ENCODE measurements at places on chromosomes 2 and 18.

DNA sequence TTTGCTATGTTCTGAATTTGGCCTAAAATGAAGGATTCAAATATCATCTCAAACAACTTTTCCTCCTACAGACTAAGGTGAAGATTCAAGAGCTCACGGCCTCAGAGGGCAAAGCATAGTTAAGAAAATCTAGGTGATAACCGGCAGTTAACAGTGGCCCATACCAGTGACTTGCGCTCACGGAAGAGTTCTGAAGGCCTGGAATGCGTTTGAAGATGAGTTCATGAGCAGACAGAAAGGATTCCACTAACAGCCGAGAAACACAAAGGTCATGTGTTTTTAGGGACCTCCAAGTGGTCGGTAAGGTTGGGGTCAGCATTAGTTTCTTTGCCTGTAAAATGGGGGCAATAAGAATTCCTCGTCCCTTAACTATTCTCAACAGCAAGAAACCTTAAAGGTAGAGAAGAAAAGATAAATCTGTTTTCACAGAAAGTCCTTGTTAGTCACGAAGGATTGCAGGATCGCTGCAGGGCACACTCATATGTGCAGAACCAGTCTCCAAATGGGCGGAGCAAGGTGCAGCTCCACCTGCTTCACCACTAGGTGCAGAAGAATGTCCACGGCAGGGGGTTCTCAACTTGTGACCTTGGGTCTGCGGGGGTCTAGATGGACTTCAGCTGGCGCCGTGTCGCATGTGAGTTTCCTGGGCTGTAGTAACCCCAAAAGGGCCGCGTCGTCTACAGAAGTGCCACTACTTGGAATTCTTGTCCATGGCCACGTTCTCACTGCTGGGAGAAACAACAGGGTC is 708 bp upstream of the RPIA start:
- no peak for DNase-seq

DNA sequence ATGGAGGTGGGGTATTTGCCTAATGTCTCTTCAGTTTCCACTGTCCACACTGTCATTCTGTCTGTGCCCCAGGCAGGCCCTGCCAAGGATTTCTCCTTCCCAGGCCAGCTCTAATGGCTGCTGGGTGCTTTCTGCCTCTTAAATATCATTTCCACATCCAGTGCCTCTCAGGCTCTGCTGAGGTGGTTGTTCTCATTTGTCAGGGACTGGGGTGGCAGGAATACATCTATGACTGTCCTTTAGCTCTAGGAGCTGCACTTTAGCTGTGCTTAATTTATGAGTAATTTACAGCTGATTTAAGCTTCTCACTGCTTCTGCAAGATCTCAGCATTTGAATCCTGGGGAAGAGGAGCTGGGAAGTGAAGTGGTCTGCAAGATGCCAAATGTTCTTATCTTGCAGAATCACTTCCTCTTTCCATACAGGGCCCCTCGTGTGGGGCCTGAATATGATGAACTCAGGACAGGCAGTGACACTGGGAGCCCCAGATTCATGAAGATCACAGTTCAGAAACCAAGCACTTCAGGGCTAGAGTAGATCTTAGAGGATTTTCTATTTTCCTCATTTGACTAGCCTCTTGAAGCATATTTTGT is 150.2 kb downstream of the FSHR start:
- DNase-seq: peak; percentile 62

GRCh38 chr18:13943338-13943737 is 28.0 kb upstream of the MC2R start:
- no peak for DNase-seq

- DNase-seq: no peak
Observed at GRCh38 chr2:45964906-45965305, 313.4 kb downstream of the PRKCE start.

- no peak for DNase-seq
Observed at GRCh38 chr2:196315388-196316049, 144.1 kb upstream of the STK17B start.

DNA sequence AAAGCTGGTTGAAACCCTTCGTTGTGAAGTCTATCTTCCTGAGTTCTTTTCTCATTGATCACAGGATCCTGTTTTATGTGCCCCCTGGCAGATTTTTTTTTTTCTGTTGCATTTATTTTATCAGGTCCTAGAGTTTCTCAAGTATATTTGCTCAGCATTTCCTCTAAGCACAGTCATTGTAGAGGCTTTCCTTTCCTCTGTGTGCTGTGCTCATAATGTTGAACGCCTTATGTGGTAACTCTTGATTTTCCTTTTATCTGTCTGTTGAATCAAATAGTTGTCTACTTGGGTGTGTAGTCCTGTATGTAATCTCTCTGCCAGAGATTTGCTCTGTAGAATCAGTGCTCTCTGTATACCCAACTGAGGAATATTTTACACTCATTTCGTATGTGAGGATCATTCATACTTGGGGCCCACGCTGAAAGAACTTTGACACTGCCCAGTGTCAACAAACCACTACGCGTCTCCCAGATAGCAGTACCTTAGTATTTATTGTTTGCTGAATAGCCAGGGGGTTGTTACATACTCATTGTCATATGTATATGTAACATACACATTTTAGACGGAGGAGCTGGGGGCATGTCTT is 118.2 kb downstream of the CTNNA2 start:
- no peak for DNase-seq

- no peak for DNase-seq
Observed at GRCh38 chr2:217915706-217916105, 87.1 kb downstream of the TNS1 start.

GRCh38 chr18:11387880-11388279 is 221.5 kb upstream of the SLC35G4 start:
- DNase-seq: peak; percentile 25

GRCh38 chr2:205428811-205429210 is 253.5 kb upstream of the NRP2 start:
- no peak for DNase-seq

- no peak for DNase-seq
Observed at GRCh38 chr18:55114876-55115275, 155.6 kb upstream of the CCDC68 start.

DNA sequence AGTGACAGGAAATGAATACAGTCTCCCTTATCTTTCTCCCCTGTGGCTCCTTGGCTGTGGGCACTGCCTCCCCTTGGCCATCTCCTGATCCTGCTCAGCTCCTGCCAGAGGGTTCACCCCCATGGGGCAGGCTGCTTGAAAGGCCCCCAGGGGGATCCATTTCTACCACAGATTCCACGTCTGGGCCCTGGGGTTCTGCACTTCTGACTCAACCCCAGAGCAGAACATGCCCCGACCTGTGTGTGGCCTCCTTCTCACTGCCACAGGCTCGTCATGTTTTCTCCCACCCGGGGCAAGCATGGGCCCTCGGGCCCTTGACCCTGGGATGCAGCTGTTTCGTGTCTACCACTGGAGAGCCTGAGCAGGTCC is 122.2 kb downstream of the ACKR3 start:
- no peak for DNase-seq

DNA sequence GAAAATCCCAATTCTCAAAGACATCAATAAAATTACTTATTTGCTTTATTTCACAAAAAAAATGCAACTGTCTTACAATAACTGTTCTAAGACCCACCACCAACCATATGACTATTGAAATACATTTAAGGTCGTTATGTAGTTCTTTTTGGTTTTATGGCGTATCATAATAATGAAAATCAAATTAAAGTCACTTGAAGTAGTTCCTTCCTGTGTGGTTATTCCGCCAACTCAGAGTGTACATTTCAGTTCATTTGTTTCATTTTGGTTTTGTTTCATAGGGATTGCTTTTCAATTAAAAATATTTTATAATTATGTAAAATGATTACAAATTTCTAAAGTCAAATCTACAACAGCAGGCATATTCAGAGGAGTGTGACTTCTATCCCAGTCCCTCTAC is 45.9 kb upstream of the AAK1 start:
- DNase-seq: no peak

GRCh38 chr2:152284398-152284797 is 50.6 kb upstream of the FMNL2 start:
- DNase-seq: no peak

DNA sequence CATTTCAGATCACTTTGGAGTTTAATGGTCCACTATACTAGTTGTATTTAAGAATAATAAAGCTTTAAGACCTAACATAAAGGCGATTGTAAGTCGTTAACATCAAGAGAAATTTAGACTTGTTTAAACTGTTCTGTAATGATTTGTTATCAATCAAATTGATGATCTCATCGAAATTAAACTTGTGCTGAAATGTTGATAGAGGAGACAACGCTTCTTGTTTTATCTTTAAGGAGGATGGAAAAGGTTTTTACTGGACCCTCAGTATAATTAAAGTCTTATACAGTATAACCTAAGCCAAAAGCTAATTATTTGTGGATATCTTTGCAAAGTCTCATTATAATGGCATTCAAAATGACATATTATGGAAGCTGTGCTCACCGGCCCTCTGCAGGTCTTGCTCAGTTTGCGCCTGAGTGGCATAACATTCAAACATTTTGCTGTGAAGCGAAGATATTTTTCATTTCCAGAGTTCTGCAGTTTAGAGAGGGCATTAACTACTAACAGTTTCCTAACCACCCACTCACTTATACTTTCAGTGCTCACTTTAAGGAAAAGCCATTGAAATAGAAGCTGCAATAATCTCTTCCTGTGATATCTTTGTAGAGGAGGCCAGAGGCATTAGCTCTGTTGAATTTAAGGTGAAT is 1.4 kb upstream of the SERTAD2 start:
- no peak for DNase-seq

GRCh38 chr2:141137122-141137693 is 993.6 kb downstream of the LRP1B start:
- no peak for DNase-seq

- no peak for DNase-seq
Observed at GRCh38 chr2:72148837-72149555, 1.3 kb upstream of the CYP26B1 start.

DNA sequence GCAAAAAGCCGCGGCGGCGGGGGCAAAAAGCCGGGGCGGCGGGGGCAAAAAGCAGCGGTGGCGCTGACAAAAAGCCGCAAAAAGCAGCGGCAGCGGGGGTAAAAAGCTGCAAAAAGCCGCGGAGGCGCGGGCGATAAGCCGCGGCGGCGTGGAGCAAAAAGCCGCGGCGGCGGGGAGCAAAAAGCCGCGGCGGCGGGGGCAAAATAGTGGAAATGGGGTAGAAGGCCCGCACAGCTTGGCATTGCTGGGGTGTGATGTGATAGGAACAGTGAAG is 450.1 kb downstream of the ANKRD30B start:
- peak; percentile 7 for DNase-seq

DNA sequence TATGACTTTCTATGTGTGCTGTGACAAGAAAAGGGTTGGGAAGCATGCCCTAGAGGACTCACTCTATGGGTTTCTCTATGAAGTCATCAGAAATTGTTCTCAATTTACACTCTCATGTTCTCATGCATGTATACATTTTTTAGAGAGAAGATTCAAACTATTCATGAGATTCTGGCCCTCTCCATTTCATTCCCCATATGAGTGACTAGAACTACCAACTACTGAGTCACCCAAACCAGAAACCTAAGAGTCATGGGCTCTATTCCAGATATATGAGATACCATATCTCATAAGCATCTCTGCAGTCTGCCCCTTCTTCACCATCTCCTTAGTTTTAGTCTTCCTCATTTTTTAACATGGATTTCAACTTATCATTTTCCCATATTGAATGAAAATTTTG is 87.7 kb downstream of the EXOC6B start:
- no peak for DNase-seq

DNA sequence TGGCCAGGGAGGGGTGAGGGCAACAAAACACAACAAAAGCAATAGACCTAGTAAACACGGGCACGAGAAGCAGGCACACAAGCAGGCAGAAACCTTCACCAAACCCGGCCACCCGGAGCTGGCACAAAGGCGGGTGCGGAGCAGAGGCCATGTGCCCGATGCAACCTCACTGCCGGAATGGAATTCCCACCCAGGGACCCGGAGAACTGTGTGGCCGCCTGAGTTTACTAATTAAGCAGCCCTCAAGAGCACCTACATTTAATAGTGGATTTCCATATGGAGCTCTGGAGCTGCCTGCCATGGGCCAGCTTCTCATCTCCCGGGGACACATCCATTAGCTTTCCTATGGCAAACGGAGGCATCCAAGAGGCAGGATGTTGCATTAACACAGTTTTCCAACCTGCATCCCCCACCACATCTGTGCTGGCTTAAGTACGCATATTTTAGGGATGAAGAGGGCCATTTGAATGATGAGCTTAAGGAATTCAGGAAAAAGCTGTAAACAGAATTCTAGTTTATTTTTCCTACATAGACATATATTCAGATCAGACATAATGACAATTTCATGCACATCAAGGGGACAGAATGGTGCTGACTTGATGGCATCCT is 104.5 kb upstream of the SMIM21 start:
- DNase-seq: no peak

GRCh38 chr2:226836548-226836885 is 663 bp downstream of the RHBDD1 start:
- no peak for DNase-seq

- no peak for DNase-seq
Observed at GRCh38 chr2:201996679-201997314, 36.9 kb upstream of the FZD7 start.

- DNase-seq: no peak
Observed at GRCh38 chr18:35688757-35689156, 107.2 kb downstream of the GALNT1 start.

GRCh38 chr2:187310701-187311100 is 137.4 kb downstream of the CALCRL start:
- DNase-seq: no peak

GRCh38 chr2:56770490-56770889 is 586.7 kb downstream of the CCDC85A start:
- DNase-seq: no peak

DNA sequence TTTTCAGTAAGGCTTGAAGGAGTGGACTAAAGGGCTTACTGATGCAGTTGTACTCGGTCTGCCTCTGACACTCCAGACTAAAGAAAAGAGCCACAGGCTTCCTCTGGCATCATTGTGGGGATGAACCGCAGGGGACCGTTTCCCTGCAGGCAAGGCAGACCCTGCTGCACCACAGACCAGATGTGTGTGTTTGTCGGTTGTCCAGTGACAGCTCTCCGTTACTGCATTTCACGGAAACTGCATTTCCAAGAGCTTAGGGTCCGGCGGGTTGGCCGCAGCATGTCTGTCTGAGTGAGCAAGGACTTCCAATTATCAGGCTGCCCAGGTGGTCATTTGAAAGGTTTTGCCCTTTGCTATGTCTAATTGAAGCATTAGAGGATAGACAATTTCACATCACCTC is 98.1 kb downstream of the FAM210A start:
- DNase-seq: no peak

DNA sequence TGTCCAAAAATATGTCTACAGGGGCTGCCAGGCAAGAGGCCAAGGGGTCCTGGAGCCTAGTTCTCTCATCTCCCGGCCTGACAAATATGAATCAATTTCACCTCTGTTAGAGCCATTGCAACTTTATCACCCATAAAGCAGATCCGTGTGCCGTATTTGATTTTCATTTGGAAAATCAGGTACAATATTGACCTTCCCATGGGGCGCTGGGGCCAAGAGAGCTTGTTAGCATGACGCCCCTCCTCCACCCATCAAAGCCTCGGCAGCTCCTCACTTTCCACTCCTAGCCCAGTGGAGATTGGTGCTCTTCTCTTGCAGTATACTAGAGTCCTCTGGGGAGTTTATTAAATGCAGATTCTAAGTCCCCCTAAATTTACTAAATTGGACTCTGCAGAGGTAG is 96.8 kb downstream of the CAPN13 start:
- no peak for DNase-seq

Data from globus pallidus (tissue), 1 donor.